ENCODE measurements at places on chromosomes 13 and 19. TPM values are rescaled to one million over a fixed set of nuclear protein-coding genes. Genes with fewer than 3 reads are reported as not detected.

GRCh38 chr13:74758188-74758587 lies 624.0 kb upstream of the KLF12 start:
- H3K36me3 ChIP-seq: no peaks in the 10 kb centered on the region
- DNase-seq: no peak
- no peak overlapping the region for H3K4me3 ChIP-seq
- no peaks in the 10 kb centered on the region for H3K4me1 ChIP-seq
- no peaks in the 10 kb centered on the region for H3K27me3 ChIP-seq

GRCh38 chr13:109160887-109161669 lies 531.7 kb downstream of the MYO16 start:
- peaks cover 5% of the 10 kb centered on the region for H3K36me3 ChIP-seq
- H3K27me3 ChIP-seq: no peaks in the 10 kb centered on the region
- DNase-seq: no peak
- peaks cover 32% of the 10 kb centered on the region for H3K4me1 ChIP-seq
- H3K4me3 ChIP-seq: no peak overlapping the region

DNA sequence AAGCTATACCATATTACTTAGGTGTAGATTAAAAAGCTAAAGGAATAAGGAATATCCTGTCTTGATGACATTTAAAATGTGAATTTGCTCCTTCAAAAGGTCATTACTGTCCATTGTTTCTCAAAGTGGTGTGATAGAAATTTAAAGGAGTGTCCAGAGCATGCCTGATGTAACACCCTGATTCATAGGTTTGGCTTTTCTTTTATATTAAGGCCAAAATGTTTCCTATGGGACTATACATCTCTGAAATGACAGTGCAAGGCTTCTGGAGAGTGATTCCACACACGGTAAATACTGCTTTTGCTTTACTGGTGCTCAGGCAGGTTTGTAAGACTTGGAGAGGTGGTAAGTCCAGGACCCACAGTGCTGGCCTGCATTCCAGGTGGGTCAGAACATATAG lies 289.9 kb downstream of the RFC3 start:
- DNase-seq: no peak
- no peaks in the 10 kb centered on the region for H3K27me3 ChIP-seq
- peaks cover 7% of the 10 kb centered on the region for H3K4me1 ChIP-seq
- H3K4me3 ChIP-seq: no peak overlapping the region
- H3K27ac ChIP-seq: peak overlapping the region; percentile 44
- H3K36me3 ChIP-seq: no peaks in the 10 kb centered on the region

DNA sequence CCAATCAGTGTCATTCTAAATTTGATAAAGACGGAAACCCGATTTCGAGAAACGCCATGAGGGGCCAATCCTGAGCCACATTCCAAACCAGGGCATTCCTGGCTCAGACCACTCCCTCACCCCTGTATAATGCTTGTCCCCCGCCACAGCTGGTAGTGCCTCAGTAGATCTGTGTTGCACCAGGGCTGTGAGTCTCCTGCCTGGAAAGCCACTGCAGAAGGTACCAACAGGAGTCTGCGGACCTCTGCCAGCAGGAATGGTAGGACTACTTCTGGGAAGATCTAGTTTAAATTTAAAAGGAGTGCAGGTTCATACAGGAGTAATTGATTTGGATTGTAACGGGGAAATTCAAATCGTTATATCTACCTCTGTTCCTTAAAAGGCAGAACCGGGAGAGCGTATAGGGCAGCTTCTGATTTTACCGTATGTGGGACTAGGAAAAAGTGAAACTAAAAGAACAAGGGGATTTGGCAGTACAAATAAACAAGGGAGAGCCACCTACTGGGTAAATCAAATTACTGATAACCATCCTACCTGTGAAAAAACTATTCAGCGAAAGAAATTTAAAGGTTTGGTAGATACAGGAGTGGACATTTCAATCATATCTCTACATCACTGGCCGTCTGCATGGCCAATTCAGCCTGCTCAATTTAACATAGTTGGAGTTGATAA lies 20.8 kb upstream of the ZNF266 start:
- no peak overlapping the region for H3K27ac ChIP-seq
- no peaks in the 10 kb centered on the region for H3K4me1 ChIP-seq
- H3K27me3 ChIP-seq: no peaks in the 10 kb centered on the region
- DNase-seq: no peak
- no peak overlapping the region for H3K4me3 ChIP-seq
- no peaks in the 10 kb centered on the region for H3K36me3 ChIP-seq

DNA sequence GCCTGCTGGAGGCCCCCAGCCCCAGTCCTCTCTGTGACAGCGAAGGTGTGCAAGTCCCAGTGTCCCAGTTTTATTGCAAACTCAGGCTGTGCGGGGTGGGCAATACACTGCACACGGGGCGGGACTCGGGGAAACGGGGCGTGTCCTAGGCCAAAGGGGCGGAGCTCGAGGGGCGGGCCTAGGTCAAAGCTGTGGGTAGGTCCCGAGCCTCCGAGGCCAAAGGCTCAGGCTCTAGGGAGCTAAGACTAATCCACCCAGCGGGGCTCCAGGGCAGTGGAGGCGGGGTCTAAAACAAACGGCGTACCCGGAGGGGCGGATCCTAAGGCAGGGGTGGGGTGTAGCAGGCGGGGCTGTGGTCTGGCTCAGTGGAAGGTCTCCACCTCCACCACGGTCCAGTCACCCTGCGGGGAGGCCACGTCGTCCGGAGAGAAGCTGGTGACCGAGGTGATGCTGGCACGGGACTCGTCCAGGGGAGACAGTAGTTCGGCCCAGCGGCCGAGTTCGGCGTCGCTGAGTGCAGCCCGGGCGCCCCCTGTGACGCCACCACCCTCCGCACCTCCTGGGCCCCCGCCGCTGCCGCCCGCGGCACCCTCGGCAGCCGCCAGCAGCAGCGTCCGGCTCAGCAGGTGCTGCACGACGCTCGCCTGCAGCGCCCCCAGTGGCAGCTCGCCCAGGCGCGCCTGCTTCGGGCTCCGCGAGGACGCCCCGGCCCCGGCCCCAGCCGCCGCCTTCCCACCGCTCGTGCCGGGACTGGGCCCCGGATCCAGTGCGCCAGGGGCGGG lies 5.3 kb downstream of the PRR36 start:
- peaks cover 59% of the 10 kb centered on the region for H3K36me3 ChIP-seq
- H3K4me1 ChIP-seq: peaks cover 17% of the 10 kb centered on the region
- H3K4me3 ChIP-seq: peak overlapping the region; percentile 56
- no peaks in the 10 kb centered on the region for H3K27me3 ChIP-seq

DNA sequence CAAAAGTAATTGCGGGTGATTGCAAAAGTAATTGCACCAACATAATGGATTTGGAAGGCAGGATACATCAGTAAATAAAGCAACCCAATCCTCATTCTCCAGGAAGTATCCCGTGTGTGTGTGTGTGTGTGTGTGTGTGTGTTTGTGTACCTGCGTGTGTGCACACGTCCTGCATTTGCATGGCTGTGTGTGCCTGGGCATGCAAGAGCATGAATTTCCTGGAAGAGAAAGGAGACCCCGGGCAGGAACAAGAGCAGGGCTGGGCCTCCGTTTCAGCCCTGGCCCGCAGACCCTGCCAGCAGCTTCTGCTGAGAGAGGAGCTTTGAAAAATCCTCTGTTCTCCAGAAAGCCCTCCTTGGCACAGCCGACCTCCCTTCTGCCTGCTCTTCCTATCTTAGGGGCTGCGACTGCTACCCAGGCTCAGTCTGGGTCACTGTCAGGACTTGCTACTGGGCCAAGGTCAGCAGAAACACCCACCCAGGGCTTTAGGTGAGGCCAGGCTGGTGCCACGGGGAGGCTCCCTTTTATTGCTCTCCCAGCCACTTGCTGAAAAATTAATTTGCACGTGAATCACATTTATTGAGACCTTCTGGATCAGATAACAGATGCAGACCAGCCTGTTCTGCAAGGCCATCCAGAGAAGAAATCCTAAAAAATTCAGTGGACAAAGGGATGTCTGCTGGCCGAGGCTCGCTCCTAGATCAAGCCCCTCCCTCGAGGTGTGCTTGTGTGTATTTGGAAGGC lies 258.3 kb downstream of the ZNF536 start:
- no peak for DNase-seq
- no peak overlapping the region for H3K27ac ChIP-seq
- H3K4me1 ChIP-seq: no peaks in the 10 kb centered on the region
- no peaks in the 10 kb centered on the region for H3K27me3 ChIP-seq
- H3K36me3 ChIP-seq: peaks cover 4% of the 10 kb centered on the region
- H3K4me3 ChIP-seq: no peak overlapping the region

GRCh38 chr13:97986835-97987234 lies 33.4 kb downstream of the IPO5 start:
- no peak overlapping the region for H3K4me3 ChIP-seq
- H3K27me3 ChIP-seq: no peaks in the 10 kb centered on the region
- no peak overlapping the region for H3K27ac ChIP-seq
- no peaks in the 10 kb centered on the region for H3K4me1 ChIP-seq
- peaks cover 5% of the 10 kb centered on the region for H3K36me3 ChIP-seq

DNA sequence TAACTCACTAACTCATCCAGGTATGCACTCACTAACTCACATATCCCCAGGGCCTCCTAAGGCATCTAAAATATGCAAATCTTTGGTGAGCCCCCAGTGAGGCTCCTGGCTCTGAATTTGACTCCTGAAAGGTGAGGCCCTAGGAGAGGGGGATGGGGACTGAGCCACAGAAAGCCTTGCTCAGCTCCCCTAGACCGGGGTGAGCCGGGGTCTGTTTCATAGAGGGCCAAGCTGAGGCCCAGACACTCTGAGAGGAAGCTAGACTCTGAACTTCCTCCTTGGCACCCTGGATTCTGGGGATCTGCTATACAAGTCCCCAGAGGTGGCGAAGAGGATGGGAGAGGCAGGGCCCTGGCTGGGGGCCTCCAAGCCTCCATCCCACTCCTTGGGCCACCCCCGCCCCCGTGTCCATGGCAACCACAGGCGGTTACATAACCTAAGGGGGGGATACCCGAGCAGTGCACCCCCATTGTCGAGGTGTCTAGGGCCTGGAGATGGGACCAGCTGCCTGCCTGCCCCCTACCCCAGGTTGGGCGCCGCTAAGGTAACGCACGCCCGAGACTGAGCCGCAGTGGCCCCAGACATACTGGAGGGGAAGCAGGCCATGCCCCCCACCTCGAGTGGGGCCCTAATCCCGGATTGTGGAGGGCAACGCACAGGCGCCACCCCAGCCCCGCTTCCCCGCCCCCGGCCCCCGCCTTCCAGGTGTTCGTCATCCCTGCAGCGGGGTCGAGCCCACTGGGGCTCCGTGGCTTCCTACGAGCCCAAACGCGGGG lies 646 bp downstream of the ABHD8 start:
- no peaks in the 10 kb centered on the region for H3K27me3 ChIP-seq
- DNase-seq: no peak
- H3K36me3 ChIP-seq: peaks cover 28% of the 10 kb centered on the region
- H3K27ac ChIP-seq: no peak overlapping the region
- H3K4me3 ChIP-seq: peak overlapping the region; percentile 58
- peaks cover 11% of the 10 kb centered on the region for H3K4me1 ChIP-seq

- DNase-seq: no peak
- H3K27ac ChIP-seq: peak overlapping the region; percentile 99
- H3K4me1 ChIP-seq: peaks cover 69% of the 10 kb centered on the region
- H3K27me3 ChIP-seq: no peaks in the 10 kb centered on the region
- H3K36me3 ChIP-seq: peaks cover 18% of the 10 kb centered on the region
These were observed 47.9 kb upstream of the EPHX3 start for GRCh38 chr19:15280048-15280725.

DNA sequence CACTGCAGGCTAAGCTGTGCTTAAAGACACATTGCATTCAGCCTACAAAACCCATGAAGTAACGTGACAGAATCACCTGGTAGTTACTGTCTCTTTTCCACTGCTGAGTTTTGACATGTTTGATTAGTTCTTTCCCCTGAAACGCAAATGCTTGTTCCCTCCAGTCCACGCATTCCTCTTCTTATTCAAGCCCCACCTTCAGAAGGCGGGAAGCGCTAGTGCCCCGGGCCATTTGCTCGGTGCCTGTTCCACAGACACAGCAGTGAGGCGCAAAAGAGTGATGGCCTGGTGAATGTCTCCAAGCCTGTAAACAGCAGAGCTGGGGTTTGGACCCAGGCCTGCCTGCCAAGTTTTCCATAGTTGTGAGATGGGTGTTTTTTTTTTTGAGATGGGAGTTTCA lies 10.9 kb downstream of the ACP4 start:
- DNase-seq: no peak
- H3K36me3 ChIP-seq: peaks cover 86% of the 10 kb centered on the region
- peak overlapping the region; percentile 39 for H3K4me3 ChIP-seq
- peaks cover 37% of the 10 kb centered on the region for H3K4me1 ChIP-seq
- H3K27me3 ChIP-seq: no peaks in the 10 kb centered on the region

DNA sequence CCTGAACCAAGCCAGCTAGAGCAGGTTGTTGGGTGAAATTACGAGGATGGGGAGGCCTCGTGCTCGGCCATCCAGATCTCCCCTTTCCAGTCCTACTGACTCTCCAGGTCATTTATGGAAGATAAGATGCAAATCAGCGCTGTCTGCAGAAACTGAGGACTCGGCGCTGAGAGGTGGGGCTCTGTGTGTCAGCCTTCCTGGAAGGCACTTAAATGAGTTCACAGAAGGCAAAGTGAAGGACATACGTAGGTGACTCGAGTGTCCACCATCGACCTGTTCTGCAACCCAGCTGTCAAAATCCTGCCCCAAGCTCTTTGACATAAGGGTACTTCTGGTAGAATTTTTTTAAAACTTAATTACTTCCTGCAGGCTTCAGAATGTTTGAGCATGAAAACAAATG lies 86.4 kb downstream of the RAB20 start:
- peaks cover 7% of the 10 kb centered on the region for H3K27me3 ChIP-seq
- no peak overlapping the region for H3K4me3 ChIP-seq
- no peaks in the 10 kb centered on the region for H3K4me1 ChIP-seq
- DNase-seq: no peak

GRCh38 chr13:59584761-59585670 lies 578.7 kb downstream of the DIAPH3 start:
- H3K27me3 ChIP-seq: no peaks in the 10 kb centered on the region
- no peak overlapping the region for H3K27ac ChIP-seq
- H3K36me3 ChIP-seq: no peaks in the 10 kb centered on the region
- H3K4me1 ChIP-seq: no peaks in the 10 kb centered on the region
- DNase-seq: no peak

- no peak for DNase-seq
- H3K27ac ChIP-seq: no peak overlapping the region
- H3K4me1 ChIP-seq: no peaks in the 10 kb centered on the region
- H3K36me3 ChIP-seq: no peaks in the 10 kb centered on the region
- no peaks in the 10 kb centered on the region for H3K27me3 ChIP-seq
These were observed 185.2 kb upstream of the OBI1 start for GRCh38 chr13:78844106-78844505.

DNA sequence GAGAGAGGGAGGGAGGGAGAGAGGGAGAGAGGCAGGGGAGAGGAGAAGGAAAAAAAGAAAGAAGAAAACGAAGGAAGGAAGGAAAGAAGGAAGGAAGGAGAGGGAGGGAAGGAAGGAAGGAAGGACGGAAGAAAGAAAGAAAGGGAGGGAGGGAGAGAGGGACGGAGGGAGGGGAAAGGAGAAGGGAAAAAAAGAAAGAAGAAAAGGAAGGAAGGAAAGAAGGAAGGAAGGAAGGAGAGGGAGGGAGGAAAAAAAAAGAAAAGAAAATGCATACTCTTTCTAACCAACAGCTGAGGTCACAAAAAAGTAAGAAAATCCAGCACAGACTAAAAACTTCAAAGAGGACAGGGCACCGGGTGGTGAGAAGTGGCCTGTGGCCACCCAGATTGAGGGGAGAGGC lies 109.7 kb downstream of the GNG7 start:
- no peak for DNase-seq
- no peaks in the 10 kb centered on the region for H3K27me3 ChIP-seq
- no peak overlapping the region for H3K27ac ChIP-seq
- no peaks in the 10 kb centered on the region for H3K36me3 ChIP-seq
- H3K4me3 ChIP-seq: no peak overlapping the region
- peaks cover 2% of the 10 kb centered on the region for H3K4me1 ChIP-seq

The IZUMO4 gene
- total RNA-seq: 2.8 TPM

The PEX11G gene
- total RNA-seq: 1.3 TPM

The RNF17 gene
- not detected for total RNA-seq

The MAP3K10 gene
- total RNA-seq: 26.1 TPM

The ARHGAP45 gene
- total RNA-seq: 12.0 TPM

The SHISA7 gene
- total RNA-seq: not detected

The MZT1 gene
- total RNA-seq: 11.4 TPM

The OR7A5 gene
- not detected for total RNA-seq

The ZNF224 gene
- total RNA-seq: 34.4 TPM

The CCL25 gene
- total RNA-seq: not detected
